ENCODE measurements at places on chromosomes 2 and 18.

DNA sequence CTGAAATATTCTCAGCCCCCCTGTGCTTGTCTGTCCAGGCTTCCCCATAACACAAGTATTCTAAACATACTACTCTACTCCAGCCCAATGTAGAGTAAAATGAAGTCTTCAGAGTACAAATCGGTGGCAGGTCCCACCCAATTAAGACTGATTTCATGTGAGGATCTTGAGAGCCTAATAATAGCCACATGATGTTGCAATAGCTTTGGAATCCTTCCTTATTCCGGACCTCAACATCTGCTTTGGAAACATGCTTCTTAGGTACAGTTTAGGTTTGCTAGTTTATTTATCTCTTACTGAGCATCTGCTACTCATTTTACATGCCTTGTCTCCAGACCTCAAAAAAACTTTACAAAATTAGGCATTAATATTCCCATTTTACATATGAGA lies 207.3 kb upstream of the RAB6C start:
- no peak for DNase-seq

- peak; percentile 42 for DNase-seq
Observed at GRCh38 chr2:170873035-170873692, 55.9 kb upstream of the GORASP2 start.

DNA sequence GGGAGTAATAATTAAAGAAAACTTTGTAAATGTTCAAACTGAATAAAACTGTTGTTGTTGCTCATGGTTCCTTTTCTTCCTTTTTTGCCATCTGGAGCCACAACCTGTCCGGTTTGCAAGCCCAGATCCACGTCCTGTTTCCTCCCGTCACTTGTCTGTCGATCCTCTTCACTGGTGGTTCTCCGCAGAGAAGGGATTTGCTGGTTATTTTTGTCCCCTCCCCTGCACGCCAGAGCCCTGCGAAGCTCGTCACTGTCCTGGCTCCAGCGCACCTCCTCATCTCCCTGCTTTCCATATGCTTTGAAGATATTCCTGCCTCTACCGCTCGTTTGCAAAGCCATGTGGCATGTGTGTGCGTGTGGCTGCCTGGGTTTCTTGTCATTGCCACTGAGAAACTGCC lies 461.4 kb downstream of the RNF144A start:
- DNase-seq, result no peak

DNA sequence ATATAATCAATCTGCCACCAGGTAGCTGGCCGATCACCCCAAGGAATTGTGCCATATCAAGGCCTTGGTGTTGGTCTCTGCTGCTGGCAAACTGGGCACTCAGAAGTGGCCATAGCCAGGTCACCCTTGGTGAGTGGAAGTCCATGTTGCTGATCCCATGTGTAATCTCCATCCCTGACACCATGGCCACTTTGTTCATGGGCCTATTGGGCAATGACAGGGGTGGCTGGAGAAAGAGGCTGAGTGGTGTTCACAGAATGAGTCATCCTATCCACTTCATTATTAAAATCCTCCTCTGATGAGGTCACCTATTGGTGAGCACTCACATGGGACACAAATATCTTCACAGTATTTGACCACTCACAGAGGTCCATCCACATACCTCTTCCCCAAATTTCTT lies 26.7 kb upstream of the CD226 start:
- no peak for DNase-seq

- DNase-seq, result no peak
Observed at GRCh38 chr2:197280015-197280702, 30.4 kb downstream of the ANKRD44 start.

- DNase-seq, result no peak
Observed at GRCh38 chr2:72579591-72580180, 246.1 kb downstream of the EXOC6B start.

- no peak for DNase-seq
Observed at GRCh38 chr2:182863642-182864041, 2.8 kb downstream of the FRZB start.

GRCh38 chr2:47309952-47310800 lies 92.8 kb upstream of the MSH2 start:
- no peak for DNase-seq

DNA sequence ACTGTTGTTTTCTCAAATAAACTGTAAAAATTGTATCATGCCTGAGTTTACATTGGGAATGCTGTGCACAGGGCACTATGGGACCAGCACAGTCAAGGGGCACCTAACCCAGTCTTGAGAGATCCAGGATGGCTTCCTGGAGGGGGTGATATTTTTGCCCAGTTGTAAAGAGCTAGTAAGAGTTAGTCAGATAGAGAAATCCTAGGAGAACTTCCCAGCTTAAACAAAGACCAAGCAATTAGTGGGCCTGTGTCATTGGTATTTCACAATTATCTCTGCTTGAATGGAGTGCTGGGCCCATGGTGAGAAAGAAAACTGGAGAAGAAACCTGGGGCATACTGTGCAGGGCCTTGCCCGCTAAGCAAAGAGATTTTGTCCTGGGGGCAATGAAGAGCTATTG lies 12.2 kb downstream of the XDH start:
- no peak for DNase-seq

DNA sequence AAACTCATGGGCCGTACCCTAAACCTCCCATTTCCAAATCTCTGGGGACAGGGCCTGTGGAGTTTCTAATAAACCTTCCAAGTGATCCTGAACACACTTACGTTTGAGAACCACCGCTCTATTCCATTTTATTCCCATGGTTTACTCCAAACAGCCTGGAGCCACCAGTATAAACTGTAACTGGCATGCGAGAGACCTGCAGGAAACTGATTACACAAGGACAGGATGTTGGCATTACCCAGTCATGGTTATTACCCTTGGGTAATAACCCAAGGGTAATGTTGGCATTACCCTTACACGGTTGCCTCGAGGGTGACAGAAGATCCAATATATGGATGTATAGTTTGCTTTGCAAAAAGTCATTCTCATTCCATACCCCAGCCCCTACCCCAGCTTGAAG lies 37.0 kb upstream of the YPEL5 start:
- DNase-seq, result no peak

- DNase-seq, result no peak
Observed at GRCh38 chr2:18218160-18218933, 339.9 kb downstream of the KCNS3 start.

DNA sequence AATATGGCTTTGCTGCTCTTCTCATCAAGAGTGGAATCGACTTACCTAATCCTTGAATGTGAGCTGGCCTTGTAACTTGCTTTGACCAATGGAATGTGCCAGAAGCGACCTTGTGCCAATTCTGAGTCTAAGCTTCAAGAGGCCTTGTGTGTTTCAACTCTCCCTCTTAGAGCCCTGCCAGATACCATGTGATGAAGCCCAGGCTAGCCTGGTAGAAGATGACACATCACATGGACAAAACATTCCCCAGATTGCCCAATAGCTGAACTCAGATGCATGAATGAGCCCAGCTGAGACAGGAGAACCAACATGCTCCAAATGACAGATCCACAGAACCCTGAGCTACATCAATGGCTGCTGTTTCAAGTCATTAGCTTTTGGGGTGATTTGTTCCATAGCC lies 4.2 kb upstream of the KLHL14 start:
- DNase-seq, result no peak

DNA sequence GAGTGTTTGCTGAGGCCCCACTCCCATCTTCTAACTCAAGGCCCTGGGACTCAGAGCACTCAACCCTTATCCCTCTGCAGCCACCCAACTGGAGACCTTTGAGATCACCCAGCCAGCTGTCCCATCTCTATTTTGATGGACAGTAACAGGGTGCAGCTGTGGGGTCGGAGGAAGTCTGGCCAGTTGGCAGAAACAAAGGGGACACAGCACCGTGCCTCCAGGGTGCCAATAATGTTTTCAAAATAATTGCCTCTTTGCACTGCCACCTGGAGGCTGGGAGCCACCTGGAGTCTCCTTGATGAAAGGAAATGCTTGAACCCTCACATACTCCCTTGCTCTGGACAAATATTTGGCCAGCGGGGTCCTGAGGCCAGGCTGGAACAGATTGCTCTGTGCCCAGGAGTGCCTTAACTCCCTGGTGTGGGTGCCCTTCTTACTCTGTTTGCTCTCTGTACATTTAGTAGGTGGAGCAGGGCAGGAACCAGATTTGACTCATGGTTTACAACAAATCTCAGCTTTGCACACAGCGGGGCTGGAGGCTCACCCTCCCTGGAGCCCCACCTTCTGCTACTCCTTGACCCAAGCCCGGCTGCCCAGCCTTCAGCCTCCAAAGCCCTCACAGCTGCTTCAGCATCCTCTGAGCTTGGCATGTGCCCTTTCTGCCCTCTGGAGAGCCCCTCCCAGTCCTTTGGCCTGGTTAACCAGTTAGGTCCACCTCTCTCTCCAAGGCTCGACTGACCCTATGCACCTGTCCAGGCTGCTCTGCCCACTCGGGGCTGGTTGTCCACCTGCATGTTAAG lies 17.2 kb downstream of the MAL start:
- DNase-seq, result no peak

- DNase-seq, result no peak
Observed at GRCh38 chr2:171237751-171238505, 77.2 kb upstream of the TLK1 start.

DNA sequence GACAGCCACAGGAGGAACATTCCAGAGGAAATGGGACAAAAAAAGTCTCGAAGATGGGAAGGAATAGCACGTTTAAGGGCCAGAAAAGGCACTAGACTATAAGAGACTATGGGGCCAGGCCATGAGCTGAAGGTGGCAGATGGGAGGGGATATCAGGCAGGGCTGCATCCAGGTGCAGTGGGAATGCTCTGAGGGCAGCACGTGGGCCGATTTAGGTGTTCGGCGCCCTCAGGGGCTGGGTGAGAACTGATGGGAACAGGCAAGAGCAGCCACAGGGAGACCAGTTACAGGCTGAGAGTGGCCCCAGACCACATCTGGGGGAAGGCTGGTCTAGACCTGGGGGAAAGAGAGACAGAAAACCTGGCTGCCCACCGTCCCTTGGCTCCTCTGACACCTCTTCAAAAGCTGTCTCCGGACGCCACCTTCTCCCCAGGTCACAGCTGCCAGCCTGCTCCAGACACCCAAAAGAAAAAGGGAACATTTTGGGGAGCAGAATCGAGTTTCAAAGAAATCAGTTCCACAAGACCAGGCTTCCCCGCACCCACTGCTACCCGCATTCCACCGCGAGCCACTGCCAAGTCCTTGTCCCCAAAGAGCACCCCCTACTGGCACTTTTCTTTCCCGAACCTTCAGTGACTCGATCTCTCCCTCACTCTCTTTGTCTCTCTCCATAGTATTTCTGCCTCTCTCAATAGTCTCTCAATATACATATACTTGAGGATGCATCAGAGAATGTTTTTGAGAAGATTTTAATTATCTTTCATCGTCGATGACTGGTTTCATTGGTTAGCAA lies 190.1 kb upstream of the AGAP1 start:
- no peak for DNase-seq

- no peak for DNase-seq
Observed at GRCh38 chr2:20618468-20618885, 32.4 kb downstream of the HS1BP3 start.

GRCh38 chr18:24055878-24056277 lies 41.3 kb downstream of the TTC39C start:
- DNase-seq, result no peak

DNA sequence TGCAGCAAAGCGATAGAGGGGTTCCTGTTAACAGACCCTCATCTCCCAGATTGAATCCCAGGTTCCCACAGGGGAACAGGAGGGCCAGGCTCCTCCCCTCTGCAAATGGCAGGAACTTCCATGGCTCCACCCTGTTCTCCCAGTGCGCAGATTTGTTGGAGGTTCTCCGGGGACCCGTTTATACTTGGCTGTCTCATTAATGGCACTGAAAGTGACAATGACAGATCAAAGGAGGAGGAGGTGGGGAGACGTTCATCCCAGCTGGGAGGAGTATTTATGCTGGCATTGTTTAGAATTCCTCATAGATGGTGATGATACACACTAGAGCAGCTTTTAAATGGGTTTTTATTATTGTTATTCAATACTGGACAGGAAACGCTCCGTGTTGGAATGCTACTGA lies 186.9 kb downstream of the LRP1B start:
- DNase-seq, result no peak

DNA sequence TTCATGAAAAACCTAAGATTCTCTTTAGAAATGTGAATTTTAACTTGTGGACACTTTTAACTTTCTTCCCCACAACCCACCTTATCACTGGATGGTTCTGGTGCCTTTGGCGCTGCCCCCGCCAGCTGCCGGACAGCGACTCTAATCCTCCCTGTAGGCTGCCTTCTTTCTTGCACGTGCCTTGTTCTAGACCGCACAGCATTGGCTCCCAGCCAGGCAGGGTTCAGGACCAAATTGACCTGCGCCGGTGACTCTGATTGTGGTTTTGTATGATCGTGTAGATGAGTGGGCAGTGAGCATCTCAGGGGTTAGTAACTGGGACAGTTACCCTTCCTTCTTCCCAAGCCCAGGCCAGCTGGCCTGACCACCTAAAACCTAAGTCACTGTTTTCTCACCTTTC lies 106.8 kb downstream of the ASAP2 start:
- no peak for DNase-seq

DNA sequence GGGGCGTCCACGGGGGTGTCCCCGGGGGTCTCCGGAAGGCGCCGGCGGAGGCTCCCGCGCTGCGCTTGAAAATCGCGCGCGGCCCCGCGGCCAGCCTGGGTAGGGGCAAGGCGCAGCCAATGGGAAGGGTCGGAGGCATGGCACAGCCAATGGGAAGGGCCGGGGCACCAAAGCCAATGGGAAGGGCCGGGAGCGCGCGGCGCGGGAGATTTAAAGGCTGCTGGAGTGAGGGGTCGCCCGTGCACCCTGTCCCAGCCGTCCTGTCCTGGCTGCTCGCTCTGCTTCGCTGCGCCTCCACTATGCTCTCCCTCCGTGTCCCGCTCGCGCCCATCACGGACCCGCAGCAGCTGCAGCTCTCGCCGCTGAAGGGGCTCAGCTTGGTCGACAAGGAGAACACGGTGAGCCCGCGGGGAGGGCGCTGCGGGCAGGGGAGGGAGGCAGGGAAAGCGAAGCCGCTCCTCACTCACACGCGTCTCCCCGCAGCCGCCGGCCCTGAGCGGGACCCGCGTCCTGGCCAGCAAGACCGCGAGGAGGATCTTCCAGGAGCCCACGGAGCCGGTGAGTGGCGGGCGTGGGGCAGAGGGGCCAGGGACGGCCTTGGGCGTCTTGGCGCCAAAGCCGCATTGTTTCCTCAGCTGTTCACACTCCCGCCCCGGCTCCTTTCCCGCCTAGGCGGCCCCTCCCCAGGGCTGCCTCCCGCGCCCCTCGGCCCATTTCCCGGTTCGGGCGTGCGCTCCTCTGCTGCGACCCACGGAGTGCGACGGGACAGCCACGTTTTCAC lies at the start of gene RRM2:
TSS of gene RRM2 (plus strand) at position 240 of the 781 bp plus-strand sequence. CDS start at position 300, 60 bp downstream.
- peak; percentile 84 for DNase-seq

GRCh38 chr2:115165529-115166109 lies 723.2 kb downstream of the DPP10 start:
- DNase-seq, result no peak

All from stimulated activated naive CD4-positive, alpha-beta T cell (primary cell).